ENCODE measurements at places on chromosomes 1 and 21.

DNA sequence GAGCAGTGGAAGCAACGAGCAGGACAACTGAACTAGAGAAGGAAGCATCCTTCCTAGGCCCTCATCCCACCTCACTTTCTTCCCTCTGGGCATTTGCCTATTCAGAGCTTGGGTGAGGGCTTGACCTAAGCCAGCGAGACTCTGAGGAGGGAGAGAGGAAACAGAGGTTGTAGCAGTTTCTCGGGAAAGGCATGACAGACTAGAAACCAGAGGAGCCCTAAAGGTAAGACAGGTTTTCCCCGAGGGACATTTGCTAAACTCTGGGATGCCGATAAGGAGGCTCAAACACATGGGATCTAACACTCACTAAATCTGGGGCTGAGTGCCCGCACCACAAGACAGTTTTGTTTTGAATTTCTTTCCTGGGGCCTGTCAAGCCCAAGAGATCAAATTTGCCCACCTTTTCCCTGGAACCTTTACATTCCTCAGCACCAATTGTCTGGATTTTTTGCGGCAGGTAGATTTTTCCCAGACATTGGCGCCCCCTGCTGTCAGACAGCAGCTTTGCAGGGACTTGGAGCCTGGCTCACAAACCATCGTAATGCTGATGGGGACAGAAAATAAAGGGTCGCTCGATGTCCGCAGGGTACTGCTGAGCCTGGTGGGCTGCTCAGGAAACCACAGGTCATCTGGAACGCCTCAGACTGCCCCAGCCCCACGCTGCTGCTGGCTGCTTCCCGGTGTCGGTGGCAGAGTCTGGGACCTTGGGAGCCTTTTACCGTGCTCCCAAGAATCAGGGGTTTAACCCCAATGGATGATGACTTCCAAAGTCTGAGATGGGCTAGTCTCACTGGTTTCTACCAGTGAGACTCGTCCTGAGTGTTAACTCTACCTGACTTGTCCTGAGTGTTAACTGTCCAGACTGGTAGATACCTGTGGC, 23.4 kb upstream of the TSPAN2 start:
- DNase-seq: no peak

DNA sequence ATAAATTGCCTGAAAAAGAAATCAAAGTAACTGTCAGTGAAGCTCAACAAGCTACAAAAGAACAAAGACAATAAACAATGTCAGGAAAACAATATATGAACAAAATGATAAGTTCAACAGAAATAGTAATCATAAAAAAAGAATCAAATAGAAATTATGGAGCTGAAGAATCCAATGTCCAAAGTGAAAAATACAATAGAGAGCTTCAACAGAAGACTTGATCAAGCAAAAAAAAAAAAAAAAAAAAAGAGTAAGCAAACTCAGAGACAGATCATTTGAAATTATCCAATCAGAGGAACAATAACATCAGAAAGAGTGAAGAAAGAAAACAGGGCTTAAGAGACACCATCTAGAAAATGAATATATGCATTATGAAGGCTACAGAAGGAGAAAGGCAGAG, 251.4 kb upstream of the SAMSN1 start:
- DNase-seq: no peak

- DNase-seq: no peak
Measured at GRCh38 chr21:32350981-32351380, 41.8 kb downstream of the URB1 start.

- no peak for DNase-seq
Measured at GRCh38 chr1:31306278-31306677, 9.4 kb downstream of the ZCCHC17 start.

GRCh38 chr1:91693557-91693956, 192.4 kb downstream of the TGFBR3 start:
- no peak for DNase-seq

GRCh38 chr1:47201179-47201578, 11.3 kb upstream of the PDZK1IP1 start:
- no peak for DNase-seq

DNA sequence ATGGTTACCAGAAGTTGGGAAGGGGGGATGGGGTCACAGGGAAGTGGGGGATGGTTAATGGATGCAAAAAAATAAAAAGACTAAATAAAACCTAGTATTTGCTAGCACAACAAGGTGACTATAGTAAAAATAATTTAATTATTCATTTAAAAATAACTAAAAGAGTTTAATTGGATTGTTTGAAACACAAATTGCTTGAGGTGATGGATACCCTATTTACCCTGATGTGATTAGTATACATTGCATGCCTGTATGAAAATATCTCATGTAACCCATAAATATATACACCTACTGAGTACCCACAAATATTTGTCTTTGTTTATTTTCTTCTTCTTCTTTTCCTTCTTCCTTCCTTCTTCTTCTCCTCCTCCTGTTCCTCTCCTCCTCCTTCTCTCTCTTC, 57.8 kb upstream of the MACF1 start:
- DNase-seq: no peak

DNA sequence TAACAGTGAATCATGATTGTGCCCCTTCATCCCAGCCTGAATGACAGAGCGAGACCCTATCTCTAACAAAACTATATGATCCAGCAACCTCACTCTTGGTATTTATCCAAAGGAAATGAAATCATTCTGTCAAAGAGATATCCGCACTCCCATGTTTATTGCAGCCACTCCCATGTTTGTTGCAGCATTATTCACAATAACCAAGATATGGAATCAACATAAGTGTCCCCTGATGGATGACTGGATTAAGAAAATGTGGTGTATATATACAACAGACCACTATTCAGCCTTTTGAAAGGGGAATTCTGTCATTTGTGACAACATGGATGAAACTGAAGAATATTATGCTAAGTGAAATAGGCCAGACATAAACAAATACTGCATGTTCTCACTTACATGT, 44.4 kb downstream of the TRMT1L start:
- DNase-seq: no peak

DNA sequence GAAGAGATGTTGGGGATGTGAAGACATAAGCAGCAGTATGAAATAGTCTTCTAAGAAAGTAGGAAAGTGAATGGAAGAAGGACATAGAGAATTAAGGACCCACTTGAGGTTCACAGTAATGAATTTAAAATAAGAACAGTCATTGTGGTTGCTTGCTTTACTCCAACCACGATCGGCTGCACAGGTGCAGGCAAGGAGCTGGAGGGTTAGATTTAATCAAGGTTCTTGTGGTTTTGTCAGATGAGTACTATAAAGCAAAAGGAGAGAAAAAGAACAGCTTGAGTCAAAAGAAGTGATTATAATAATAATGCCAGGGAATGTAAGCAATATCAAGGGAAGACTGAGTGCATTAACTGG, 46.1 kb upstream of the RBM34 start:
- DNase-seq: peak; percentile 41

Data from stimulated activated CD8-positive, alpha-beta memory T cell treated with anti-CD3 and anti-CD28 coated beads, Interleukin-15, amount 100 ng/mL, for 48 hours (primary cell).